ENCODE measurements at places on chromosomes 3 and 15.
A peak's percentile ranks its signal among the peaks of the same experiment; 100 is the strongest.

DNA sequence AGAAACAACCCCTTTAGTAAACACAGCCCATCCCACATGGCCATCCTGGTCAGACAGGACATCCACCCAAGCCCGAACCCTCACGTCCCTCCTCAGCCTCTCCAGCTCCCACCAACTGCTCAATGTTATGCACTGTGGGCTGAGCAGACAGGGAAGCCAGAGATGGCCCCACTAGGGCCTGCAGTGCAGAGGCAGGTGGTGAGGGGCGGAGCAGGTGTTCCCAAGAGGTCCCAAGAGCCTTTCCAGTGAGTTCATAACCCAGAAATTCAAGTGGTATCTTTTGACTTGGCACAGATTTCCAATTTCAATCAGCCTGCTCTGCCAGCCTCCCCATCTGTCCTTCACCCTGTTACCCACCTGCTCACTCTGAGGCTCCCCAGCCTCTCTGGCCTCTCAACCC, 130.3 kb downstream of the LIPC start:
- no peak for DNase-seq

GRCh38 chr3:152271501-152272236, 2.9 kb downstream of the MBNL1 start:
- no peak for DNase-seq

- DNase-seq, result no peak
Measured at GRCh38 chr3:149512073-149512782, 37.7 kb downstream of the TM4SF4 start.

DNA sequence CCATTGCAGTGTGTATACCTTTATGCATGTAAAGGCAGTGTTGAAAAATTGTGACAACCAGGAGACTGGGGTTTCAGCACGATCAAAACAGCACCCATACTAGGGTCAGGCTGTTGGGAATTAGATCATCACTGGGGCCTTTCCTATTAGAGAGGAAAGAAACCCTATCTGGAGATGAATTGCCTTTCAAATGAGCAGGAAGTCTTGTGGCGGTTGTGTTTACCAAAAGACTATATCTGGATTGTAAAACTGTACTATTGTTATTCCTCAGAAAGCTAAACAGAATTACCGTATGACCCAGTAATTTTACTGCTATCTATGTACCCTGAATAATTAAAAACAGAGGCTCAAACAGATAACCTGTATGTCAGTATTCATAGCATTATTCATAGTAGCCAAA, 10.1 kb downstream of the UBE2E1 start:
- no peak for DNase-seq

DNA sequence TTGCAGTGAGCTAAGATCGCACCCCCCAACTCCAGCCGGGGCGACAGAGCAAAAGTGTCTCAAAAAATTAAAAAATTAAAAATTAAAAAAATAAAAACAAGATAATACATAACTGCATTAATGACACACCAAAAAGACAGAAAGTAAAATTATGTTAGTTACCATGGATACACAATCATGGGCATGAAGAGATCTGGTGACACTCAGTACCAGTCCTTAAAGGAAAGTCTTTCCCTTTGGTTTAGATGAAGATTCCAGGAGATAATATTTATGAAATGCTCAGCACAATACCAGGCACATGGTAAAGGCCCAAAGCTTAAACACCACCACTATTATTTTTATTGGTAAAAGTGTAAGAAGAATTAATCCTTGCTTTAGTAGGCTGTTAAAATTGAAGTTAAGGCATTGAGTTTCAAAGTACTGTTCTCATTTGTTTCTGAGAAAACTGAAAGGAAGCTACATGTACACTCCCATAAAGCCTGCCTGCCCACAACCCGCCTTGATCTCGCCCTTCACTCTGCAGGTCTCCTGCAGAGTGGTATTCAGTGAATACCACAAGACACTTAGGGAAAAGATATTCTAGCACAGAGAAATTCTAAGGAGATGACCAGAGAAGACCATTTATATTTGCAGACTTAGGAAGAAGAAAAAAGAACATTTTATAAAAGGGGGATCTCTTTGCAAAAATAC, 52.3 kb downstream of the SUCLG2 start:
- no peak for DNase-seq

- peak; percentile 92 for DNase-seq
Measured at GRCh38 chr15:57218826-57219576, 157.3 kb upstream of the CGNL1 start.

DNA sequence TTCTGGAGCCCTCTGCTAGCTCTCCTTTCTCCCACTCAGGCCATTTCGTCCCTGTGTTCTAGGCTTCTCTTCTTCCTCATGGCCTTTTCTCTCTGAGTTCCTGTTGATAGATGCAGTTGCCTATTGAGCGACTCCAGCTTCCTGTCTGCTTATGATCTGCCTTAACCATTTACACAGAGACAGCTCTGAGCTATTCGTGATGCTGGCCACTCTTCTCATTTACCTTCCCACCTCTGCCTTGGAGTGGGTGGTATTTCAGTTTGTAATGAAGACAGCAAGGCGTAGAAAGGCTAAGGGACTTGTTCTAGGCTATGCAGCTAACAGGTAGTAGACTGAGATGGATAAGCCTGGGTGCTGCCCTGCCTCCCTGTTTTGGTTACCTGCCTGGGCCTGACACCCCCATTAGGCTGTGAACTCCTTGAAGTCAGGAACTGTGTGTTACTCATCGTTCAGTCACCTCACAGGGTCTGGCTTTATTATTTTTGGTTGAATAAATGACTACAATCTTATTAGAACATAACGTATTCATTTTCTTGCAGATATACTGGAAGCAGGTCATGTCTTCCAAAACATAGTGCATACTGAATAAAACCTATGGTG, 12.6 kb upstream of the ZBTB47 start:
- DNase-seq, result no peak

DNA sequence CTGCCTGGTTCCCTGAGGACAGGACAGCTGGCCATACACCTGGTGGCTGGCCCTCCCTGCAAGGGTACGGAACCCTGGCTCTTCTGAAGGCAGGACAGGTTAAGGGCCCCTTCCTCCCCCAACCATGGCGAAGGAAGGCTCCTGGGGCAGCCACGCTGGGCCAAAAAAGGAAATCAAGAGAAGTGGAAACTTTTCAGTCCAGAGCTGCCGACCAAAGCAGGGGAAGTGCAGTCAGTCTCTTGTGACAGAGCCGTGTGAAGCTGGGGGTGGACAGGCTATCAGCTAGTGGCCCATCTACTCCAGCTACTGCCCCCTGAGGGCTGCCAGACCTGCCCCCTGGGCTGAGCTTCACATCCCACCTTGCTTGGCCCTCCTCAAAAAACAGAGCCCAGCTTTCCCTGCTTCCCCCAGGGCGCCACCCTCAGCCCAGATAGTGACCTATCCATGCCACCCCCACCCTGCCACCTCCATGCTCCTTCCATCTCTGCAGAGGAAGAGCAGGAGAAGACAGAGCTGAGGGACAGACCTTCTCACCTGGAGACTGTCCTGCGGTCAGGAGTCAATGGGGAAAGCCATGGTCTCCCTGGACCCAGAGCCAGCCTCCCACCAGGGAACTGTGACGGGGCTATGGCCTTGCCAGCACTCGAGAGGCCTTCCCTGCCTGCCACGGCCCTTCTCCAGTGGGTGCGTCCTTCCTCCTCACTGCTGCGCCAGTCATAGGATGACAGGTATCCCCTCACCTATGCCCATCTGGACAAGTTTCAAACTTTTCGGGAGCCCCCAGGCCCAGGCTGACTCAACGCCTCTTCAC, 4.6 kb downstream of the SEMA7A start:
- DNase-seq, result no peak

DNA sequence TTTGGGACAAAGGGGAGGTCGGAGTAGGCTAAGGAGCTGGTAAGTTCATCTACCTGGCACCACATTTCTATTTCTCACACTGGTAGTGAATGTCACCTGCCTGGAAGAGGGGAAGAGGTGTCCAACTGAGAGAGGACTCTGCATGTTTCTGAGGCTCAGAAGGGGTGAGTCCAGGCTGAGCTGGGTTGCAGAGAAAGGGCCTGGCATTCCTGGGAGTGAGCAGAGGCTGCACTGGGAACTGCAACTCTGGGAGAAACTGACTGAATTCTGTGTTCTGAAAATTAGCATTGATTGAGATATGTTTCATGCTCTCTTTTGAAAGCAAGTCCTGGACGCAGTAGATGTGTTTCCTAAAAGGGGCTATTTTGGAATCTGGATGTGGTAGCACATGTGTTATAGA, 32.3 kb upstream of the ARNT2 start:
- no peak for DNase-seq

- peak; percentile 49 for DNase-seq
Measured at GRCh38 chr15:29859973-29860715, 37.9 kb upstream of the TJP1 start.

DNA sequence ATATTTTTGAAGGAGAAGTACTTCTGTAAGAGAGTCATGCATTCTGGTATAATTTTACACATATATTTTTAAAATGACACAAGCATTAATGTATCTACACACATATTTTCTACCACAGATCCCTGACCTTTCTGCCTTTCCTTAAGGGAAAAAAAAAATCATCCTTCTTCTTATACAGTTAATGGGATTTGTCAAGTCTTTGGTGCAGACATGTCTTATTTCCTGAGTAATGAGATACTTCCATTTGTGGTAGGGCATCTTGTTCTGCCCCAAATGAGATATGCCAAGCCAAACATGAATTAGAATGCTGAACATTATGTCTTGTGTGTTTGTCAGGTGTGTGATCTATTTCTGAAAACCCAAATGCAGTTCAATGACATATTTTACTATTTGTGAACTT, 329.9 kb downstream of the RBMS3 start:
- no peak for DNase-seq

DNA sequence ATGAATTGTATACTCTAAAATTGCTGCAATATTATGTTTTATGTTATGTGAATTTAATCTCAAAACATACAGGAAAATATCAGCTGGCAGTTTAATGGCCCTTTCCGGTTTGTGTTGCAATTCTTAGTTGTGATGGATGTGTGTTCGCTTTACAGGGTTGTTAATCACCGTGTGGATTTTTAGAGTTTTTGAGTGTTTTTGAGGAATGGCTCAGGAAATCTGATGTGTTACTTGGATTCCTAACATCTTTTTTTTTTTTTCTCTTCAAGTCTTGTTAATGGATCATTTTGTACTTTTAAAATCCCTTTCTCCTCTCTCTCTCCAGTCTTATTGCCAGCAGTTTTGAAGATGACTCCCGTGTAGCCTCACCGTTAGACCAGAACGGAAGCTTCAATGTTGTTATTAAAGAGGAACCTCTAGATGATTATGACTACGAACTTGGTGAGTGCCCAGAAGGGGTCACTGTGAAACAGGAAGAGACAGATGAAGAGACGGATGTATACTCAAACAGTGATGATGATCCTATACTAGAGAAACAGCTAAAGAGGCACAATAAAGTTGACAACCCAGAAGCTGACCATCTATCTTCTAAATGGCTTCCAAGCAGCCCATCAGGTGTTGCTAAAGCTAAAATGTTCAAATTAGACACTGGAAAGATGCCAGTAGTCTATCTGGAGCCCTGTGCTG, 35.7 kb downstream of the MGA start:
- peak; percentile 16 for DNase-seq

GRCh38 chr3:71582036-71582611, 1.4 kb downstream of the FOXP1 start:
- DNase-seq, result no peak

DNA sequence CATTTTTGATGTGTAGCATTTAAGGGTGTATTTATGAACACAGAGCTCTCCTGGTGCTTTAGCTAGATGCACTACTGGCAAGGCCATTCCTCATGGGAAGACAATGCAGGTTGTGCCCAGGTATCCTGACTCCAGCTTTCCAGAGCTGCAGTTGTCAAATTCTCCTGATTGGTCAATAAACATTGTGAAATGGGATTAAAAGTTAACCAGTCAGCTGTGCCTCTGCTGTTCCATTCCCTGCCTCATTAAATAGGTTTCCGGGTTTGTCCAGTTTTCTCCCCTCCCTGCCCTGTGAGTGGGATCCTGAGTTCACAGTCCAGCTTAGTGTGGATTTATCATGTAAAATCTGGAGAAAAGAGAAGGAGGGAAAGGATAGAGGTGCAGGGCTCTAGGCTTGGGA, 207.3 kb downstream of the SQOR start:
- DNase-seq, result no peak

GRCh38 chr3:2847062-2847841, 262.9 kb downstream of the IL5RA start:
- no peak for DNase-seq

GRCh38 chr3:58355179-58355578, 22.5 kb downstream of the PXK start:
- DNase-seq, result no peak

DNA sequence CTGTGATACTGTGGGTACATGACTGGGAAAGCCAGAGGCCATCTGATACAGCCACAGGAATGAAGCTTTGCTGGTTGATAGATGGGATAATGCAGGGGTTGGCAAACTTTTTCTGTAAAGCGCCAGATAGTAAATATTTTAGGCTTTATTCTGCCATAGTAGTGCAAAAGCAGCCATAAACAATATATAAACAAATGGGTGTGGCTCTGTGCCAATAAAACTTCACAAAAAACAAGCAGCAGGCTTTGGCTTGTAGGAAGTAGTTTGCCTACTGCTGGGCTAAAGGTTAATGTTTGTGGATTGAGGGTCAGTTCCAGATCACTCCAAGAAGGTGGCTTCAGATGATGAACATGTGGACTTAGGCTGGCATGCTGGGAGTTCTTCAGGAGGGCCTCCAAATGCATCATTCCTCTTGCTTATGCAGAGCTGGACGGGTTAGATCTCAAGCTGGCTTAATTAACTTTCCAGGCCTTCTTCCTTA, 305.7 kb downstream of the RPLP1 start:
- peak; percentile 13 for DNase-seq

DNA sequence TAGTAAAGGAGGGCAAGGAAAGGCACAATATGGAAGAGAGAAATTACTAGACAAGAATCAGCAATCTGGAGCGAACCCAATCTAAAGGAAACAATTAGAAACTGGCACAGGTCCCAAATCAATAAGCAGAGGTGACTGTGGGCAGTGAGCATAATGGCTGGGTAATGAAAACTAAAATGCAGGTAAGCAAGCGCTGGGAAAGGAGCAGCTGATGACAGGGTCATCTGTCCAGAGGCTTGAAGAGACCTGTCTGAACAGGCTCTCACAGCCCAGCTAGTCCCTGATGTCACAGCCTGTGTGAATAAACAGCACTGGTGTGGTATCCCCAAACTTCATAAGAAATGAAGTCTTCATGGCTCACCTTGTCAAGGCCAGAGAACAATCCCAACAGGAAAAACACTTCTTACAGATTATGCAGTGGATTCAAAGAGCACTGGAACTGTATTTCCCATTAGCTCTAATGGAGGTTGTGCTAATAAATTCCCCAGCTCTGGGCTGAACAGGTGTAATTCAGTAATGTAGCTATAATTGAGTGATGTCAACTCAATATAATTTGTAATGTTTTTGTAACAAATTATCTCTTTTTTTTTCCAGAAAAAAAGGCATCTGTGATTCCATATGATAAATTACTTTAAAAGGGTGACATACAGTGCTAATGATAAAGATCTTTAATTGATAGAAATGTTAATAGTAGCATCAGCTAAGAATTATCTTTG, 197.3 kb downstream of the FHIT start:
- no peak for DNase-seq

DNA sequence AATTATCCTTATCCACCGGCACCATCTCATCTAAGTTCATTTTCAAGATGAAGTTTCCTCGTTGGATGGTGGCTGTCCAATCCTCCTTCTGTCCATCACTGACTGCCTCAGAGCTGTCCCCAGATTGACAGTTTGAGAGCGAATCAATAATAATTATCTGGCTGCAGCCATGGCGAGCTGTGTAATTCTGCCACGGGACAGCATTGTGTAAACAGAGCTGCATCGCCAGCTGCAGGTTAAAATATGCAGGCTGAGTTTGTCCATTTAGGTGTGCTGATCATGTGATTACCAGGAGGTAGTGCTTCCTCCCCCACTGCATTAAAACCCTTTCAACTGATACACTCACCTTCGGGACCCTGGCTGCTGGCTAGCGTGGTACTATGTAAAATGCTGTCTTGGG, 461.9 kb upstream of the ONECUT1 start:
- DNase-seq, result no peak

GRCh38 chr3:175518459-175518858, 659.3 kb downstream of the NAALADL2 start:
- no peak for DNase-seq

Measured in AG04450 (cell line).